ENCODE measurements at places on chromosomes 3 and 15.

DNA sequence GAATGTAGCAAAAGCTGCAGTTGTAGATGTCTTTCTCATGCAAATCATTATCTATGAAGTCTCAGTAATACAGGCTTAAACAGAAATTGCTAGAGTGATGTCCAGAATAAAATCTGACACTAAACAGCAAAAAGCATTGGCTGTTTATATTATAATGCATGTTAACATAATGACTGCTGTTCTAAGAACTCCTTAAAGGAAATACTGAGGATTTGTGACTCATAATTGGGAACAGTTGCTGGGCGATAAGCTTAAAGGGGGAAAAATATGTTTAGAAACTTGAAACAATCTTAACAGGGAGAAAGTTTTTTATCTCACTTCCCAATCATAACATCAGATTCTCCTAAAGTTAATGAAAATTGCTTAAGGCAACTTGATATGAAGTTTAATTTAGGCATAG is 17.5 kb downstream of the TIPARP start:
- no peaks in the 10 kb centered on the region for H3K27me3 ChIP-seq
- peaks cover 12% of the 10 kb centered on the region for H3K36me3 ChIP-seq
- no peak for DNase-seq
- H3K4me1 ChIP-seq, result peaks cover 28% of the 10 kb centered on the region
- no peak overlapping the region for H3K27ac ChIP-seq

GRCh38 chr3:39275052-39275451 is 4.8 kb downstream of the CX3CR1 start:
- H3K27ac ChIP-seq, result no peak overlapping the region
- H3K27me3 ChIP-seq, result no peaks in the 10 kb centered on the region
- H3K36me3 ChIP-seq, result no peaks in the 10 kb centered on the region
- peaks cover 42% of the 10 kb centered on the region for H3K4me1 ChIP-seq
- H3K4me3 ChIP-seq, result no peak overlapping the region

GRCh38 chr3:136311261-136311660 is 61.1 kb downstream of the PCCB start:
- no peak for DNase-seq
- H3K27ac ChIP-seq, result no peak overlapping the region
- no peaks in the 10 kb centered on the region for H3K4me1 ChIP-seq
- H3K36me3 ChIP-seq, result peaks cover 15% of the 10 kb centered on the region
- no peaks in the 10 kb centered on the region for H3K27me3 ChIP-seq

DNA sequence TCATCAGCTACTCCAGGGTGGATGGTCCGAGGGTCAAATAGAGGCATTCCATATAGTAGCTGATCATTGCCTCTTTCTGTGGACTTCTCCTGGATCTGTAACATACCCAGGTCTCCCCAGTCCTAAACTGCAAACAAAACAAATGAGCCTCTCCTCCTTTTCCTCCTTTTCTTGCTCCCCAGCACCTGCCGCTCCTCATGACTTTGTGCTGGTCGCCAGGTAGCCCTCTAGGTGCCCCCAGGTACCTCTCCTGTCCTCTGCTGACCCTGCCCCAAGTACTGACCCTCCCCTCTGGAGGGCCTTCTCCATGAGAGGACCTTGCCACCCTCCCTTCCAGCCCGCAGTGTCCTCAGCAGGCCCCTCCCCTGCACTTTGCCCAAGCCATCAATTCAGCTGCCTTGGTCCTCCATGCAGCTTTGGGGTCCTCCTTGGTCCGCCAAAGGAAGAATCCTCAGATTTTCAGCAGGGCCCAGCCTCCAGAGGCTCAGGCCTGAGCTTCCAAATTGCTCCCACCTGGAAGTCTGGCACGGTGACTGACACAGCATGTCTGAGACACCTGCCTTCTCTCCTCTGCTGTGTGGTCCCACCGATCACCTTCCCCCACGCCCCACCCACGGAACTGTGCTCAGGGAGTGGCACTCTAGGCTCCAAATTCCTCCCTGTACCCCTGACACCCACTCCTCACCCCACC is 111.0 kb downstream of the LRRK1 start:
- DNase-seq, result no peak
- no peak overlapping the region for H3K4me3 ChIP-seq
- peaks cover 10% of the 10 kb centered on the region for H3K4me1 ChIP-seq
- H3K27ac ChIP-seq, result no peak overlapping the region

- DNase-seq, result no peak
- no peaks in the 10 kb centered on the region for H3K27me3 ChIP-seq
- no peak overlapping the region for H3K27ac ChIP-seq
- H3K4me1 ChIP-seq, result no peaks in the 10 kb centered on the region
- no peaks in the 10 kb centered on the region for H3K36me3 ChIP-seq
Observed at GRCh38 chr3:57939775-57940174, 68.4 kb upstream of the FLNB start.

- no peak overlapping the region for H3K27ac ChIP-seq
- H3K4me1 ChIP-seq, result no peaks in the 10 kb centered on the region
- no peak overlapping the region for H3K4me3 ChIP-seq
- peaks cover 4% of the 10 kb centered on the region for H3K36me3 ChIP-seq
Observed at GRCh38 chr3:43417133-43417532, 130.8 kb downstream of the SNRK start.

DNA sequence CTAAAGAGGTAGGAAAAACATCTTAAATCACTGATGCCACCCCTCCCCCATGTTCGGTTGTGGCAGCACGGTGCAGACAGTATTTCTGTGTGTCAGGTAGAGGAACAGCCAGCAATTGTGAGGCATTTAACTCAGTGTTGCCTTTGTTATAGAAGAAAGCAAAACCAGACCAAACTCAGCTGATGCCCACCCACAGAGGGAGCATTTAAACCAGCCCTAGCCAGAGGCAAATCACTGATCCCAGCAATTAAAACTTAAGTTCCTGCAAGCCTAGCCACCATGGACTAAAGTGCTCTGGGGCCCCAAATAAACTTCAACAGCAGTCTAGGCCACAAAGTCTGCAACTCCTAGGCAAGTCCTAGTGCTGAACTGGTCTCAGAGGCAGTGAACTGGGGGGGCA is 94.5 kb downstream of the CFAP20DC start:
- H3K4me1 ChIP-seq, result peaks cover 27% of the 10 kb centered on the region
- peak overlapping the region; percentile 22 for H3K4me3 ChIP-seq
- no peaks in the 10 kb centered on the region for H3K36me3 ChIP-seq
- H3K27ac ChIP-seq, result no peak overlapping the region
